ENCODE measurements at places on chromosomes 6 and 20.

DNA sequence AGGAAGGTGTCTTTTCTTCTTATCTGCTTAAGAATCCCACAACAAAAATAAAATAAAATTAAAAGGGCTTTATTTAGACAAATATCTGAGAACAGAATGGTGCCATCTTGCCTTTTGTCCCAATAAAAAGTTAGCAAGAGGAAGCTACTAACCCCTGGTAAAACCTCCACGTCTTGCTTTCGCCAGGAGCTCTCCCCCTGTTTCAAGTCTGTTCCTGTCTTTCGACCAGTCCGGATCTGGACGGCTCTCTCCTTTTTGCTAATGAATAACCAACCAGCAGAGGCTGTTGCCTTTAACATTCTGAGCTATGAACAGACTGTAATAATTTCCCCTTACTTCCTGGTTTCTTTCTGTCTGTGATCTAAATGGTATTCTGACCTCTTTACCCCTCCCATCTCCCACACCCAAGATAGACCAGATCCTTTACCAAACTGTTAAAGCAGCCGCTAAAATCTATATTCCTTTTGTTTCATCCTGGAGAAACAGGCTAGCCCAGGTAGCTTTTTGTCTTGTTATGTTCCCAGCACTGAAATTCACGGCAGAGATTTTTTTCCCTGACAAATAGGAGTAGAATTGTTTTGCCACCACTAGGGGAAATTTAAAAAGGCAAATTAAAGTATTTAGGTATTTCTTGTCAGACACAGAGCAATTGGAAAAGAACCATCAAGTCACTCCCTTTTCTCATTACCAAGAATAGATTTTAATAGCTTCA is at the start of gene FRK:
TSS of gene FRK (minus strand) at position 320 of the 712 bp plus-strand sequence. CDS start 580 bp downstream, outside the sequence.
- DNase-seq: no peak

DNA sequence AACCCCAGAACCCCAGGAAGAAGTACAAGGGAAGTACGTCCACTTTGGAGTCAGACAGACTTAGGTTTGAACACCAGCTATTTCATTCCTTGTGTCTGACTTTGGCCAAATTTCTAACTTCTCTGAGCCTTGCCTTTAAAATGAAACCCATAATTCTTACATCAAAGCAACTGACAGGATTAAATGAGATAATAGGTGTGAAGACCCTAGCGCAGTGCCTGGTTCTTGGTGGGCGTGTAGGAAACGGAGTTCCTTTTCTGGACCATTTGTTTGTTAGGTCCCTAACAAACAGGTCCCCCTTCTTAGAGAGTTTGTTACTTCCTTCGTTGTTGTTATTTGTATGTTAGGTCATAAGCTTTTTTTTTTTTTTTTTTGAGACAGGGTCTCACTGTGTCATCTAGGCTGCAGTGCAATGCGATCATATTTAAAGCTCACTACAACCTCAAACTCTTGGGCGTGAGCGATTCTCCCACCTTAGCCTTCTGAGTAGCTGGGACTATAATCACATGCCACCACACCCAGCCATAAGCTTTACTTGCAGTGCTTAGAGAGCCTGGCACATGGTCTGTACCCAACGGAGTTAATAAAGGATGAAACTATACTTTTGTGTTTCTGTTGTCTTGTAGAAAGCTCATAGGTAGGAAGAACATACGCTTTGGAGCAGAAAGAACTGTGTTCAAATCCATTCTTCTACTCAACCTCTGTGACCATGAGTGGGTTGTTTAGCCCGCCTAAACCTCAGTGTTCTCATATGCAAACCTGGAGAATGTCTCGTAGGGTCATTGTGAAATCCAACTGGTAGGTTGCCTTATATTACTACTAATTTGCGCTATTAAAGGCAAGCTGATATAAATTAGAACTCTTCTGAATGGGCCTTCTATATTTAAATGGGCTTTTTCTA is 21.8 kb upstream of the MROH8 start:
- DNase-seq: no peak

DNA sequence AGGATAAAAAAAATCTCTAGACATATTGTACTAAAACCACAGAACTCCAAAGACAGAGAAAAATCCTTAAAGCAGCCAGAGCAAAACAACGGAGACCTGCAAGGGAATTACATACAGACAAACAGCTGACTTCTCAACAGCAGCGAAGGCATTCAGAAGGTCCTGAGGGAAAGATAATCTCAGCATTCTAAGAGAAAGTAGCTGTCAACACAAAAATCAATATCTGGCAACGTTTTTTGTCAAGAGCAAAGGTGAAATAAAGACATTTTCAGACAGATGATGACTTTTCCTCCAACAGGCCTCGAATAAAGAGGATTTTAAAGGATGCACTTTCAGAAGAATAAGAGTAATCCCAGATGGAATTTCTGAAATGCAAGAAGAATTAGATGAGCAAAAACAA is 6.1 kb upstream of the SCGN start:
- no peak for DNase-seq

- DNase-seq: no peak
These were observed 13.8 kb downstream of the BRD2 start for GRCh38 chr6:32982084-32982701.

DNA sequence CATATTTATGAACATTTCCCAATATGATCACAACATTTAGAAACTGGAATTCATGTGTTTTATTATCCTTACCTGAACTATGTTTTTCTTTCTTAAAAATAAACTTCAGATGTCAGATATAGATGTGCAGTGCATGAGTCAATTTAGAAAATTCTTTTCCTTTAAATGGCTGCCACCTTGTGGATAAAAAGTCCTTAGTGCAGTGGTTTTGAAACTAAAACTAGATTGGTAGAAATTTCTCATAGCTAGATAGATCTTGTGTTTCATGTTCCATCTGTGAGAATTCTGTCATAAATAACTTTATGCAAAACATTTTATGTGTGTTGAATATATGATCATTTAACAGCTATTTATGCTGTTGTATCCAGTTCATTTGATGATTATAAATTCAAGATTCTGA is 134.9 kb downstream of the KLHL32 start:
- peak; percentile 19 for DNase-seq

- DNase-seq: peak; percentile 20
These were observed 10.6 kb downstream of the CTCFL start for GRCh38 chr20:57514273-57514751.

DNA sequence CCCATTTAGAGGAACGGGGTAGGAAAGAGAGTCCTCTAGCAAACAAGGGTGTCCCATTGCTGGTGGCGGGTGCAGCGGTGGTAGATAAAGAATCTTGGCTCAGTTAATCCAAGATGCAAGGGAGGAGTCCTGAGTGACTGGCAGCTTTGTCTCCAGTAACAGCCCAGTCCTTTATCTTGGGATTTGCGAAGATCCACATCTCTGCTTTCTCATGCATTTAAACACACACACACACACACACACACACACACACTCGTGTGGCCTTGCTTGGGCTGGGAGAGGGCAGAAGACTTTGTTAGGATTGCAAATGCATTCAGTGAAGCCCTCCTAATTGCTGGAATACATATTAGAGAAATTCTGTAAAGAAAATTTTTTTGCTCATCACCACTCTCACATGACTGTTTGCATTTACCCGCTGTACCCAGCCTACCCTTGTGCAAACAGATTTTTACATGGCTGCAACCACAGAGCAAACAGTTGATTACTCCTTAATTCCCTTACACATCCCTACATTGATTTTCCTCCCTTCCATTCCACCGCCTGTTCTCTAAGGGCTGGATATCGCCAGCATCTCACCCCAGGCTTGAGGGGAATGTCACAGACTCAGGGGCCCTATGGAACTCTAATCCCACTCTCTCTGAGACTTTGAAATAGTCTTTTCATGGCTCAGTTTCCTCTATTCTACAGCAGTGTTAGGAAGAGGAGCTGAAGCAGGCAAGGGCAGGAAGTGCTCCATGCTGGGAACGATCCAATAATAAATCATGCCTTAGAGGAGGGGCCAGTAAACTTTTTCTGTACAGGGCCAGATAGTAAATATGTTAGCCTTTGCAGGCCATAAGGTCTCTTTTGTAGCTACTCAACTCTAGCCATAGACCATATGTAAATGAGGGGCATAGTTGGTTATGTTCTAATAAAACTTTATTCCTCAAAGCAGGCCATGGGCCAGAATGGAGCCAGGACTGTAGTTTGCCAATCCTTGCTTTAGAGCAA is 3.5 kb downstream of the C6orf132 start:
- no peak for DNase-seq

DNA sequence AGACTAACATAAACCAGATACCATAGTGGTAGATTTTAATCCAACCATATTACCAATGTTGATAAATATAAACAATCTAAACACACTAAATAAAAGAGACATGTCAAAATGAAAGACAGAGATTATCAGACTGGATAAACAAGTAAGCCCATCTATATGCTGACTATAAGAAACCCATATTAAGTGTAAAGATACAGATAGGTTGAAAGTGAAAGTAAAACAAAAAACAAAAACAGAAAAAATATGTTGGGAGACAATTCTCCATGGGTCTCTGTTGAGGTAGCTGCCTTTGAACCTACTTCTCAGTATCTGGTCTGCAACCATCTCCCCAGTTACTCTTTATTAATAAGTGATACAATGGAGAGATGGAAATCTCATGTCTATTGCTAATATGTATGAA is 21.2 kb downstream of the REV3L start:
- no peak for DNase-seq

GRCh38 chr6:108030211-108030610 is 44.3 kb downstream of the OSTM1 start:
- no peak for DNase-seq

DNA sequence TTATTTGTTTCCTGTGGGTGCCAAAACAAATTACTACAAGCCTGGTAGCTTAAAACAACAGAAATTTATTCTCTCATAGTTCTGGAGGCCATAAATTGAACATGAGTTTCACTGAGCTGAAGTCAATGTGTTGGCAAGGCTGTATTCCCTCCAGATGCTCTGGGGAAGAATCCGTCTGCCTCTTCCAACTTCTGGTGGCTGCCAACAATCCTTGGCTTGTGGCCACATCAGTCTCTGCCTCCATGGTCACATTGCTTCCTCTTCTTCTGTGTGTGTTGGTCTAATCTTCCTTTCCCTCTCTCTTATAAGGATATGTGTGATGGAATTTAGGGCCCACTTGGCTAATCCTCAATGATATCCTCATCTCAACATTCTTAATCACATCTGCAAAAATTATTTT is 92.8 kb upstream of the EPB41L1 start:
- DNase-seq: no peak
